AG10803 (cell line): ENCODE measurements at places on chromosomes 16 and 17.

DNA sequence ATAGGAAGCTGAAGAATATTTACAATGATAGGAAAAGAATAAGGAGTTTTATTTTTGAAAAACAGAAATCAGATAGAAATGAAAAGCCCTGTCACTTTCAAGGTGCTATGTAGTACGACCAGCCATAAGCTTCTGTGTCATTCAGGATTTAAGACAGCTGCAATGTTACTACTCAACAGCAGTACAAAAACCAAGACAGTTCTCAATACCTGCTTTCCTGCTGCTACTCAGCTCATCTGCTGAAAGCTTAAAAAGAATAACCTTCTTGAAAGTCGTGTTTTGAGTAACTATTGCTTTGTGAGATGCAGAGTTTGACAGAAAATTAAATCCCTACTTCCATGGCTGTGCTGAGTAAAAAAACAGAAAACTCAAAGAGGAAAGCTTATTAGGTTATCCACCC is 8.7 kb downstream of the GRB2 start:
- no peak for DNase-seq

DNA sequence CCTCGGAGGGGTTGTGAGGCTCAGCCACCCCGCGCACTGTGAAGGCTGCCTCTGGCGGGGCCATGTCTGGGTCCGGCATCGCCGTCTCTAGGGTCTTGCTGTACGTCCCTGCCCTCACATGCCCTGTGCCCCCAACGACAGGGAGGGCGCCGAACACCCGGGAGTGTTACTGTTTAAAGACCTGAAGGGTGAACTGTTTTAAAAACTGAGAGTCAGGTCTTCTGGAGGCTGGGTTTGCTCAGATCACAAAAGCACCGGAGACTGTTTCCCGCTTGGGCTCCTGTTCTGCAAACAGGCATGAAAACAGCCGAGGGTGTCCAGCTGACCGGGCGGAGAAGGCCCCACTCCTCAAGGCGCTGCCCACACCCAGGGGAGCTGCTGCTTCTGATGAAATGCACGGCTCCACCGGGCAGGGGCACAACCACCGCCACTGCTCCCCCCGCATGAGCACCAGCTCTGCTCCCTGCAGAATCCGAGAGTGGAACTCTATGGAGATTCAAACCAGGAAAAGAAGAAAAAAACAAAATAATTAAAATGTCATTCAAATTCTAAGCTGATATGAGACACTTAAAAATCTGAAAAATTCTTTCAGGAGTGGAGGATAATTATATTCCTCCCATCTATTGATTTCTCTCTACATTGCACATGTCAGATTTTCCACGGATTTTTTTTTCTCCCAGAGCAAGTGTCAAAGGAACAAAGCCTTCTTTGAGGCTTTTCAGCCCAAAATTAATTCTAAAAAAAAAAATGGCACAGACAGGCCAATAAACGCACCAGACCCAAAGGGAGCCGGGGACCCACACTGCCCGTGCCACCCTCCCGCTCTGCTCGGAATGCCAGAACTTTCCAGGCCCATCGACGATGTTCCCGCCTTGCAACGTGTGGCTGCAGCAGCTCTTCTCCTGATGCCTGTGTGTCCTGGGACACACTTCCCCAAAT is 74.3 kb downstream of the LMF1 start:
- DNase-seq: no peak

DNA sequence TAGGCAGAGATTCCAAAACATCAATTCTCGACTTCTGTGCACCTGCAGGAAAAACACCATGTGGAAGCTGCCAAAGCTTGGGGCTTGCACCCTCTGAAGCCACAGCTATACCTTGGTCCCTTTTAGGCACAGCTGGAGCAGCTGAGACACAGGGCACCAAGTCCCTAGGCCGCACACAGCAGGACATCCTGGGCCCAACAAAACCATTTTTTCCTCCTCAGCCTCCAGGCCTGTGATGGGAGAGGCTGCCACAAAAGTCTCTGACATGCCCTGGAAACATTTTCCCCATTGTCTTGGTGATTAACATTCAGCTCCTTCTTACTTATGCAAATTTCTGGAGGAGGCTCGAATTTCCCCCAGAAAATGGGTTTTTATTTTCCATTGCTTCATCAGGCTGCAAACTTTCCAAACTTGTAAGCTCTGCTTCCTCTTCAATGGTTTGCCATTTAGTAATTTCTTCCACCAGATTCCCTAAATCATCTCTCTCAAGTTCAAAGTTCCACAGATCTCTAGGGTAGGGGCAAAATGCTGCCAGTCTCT is 24.3 kb upstream of the COL1A1 start:
- DNase-seq: no peak

DNA sequence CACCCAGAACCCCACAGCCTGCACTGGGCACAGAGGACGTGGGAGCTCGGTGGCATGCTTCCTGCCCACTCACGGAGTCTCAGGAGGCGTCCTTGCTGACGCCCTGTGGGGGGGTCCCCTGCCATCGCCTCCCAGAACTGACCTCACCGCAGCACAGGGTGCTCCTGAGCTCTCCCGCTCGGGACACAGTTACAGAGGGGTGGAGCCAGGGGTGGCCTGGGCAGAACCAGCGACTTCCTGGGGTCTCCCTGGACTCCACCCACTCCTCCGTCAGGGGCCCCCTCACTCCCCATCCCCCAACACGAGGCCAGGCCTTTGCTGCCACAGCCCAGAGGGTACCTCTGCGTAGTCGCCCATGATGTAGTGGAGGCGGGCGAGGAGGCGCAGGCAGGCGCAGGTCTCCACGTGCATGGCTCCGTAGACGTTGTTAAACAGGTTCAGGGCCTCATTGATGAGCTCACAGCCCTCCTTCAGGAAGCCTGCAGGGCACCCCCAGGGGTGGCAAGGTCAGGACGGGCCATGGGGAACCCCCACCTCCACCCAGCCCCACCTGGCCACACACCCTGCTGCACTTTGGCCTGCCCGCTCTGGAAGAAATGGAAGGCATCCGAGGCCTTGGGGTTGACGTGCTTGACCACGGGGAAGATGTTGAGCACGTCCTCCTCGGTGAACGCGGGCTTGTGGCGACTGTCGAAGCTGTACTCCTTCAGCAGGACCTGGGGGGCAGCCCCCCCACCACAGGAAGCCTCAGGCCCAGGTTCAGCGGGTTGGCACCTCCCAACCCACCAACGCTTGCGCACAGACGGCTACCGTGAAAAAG is 17.8 kb downstream of the CLUH start:
- DNase-seq: no peak

- DNase-seq: peak; percentile 67
Observed at GRCh38 chr17:41710472-41711090, 1.6 kb upstream of the GAST start.

- DNase-seq: peak; percentile 42
Observed at GRCh38 chr16:27408012-27408601, 6.1 kb downstream of the IL21R start.

- no peak for DNase-seq
Observed at GRCh38 chr17:37506678-37507077, 17.0 kb downstream of the DUSP14 start.

DNA sequence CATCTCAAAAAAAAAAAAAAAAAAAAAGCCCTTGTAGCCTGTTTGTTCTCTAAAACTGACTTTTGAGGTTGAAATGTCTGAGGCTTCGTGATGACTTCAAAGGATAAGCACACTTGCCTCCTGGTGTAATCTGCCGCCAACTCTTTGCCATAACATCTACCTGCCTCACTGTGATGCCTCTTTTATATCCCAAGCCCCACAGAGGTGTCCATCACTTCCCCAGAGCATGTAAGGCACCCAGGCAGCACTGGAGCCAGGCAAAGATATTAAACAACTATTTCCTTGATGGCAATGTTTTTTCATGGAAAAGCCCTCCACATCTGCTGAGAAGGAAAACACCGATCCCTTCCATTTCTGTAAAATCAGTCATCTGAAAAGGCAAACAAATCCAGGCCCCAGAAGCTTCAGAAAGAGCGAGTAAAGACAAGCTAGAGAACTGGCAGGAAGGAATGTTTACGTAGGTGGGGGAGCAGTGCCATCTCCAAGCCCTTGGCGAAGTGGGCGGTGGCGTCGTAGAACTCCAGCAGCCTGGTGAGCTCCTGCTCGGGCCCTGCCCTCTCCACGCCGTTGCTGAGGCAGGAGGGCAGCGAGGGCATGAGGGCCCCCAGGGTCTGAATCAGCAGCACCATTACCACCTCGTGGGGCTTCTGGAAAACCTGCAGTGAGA is 28.6 kb downstream of the COG7 start:
- no peak for DNase-seq

GRCh38 chr17:70049801-70050591 is 25.0 kb upstream of the KCNJ16 start:
- peak; percentile 78 for DNase-seq

- peak; percentile 18 for DNase-seq
Observed at GRCh38 chr17:75110234-75110937, 617 bp downstream of the ARMC7 start.

GRCh38 chr16:78770353-78771091 is 671.1 kb downstream of the WWOX start:
- DNase-seq: peak; percentile 6

DNA sequence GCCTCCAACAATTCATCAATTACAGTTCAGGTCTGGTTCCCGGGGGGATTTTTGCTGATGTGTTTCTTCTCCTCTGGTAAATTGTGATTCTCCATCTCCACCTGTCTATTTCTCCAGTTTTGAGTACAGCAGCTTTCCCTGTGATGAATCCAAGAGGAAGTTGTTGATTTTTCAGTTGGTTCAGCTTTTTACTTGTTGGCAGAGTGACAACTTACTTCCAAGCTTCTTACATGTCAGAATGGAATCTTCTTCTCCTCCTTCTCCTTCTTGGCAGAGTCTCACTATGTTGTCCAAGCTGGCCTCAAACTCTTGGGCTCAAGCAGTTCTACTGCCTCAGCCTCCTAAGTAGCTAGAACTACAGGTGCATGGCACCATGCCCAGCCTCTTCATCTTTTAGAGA is 33.4 kb upstream of the TMEM92 start:
- DNase-seq: peak; percentile 89

DNA sequence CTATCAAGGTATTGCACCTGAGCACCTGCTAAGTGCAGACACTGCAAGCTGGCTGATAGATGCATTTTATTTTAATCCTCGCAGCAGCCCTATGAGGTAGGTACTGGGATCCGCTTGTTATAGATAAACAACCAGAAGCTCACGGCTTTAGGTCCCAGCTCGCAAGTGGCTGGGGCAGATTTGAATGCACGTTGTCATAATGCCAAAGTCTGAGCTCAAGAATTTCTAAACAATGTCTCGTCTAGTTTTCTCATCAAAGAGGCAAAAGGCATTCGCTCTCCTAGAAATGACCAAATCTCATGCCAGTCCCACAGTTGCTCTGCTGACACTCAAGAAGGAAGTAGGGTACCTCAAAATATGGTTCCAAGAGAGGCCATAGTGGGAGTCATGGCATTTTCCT is 20.5 kb downstream of the SOX9 start:
- DNase-seq: no peak

- DNase-seq: peak; percentile 84
Observed at GRCh38 chr16:85878875-85879274, 20.1 kb upstream of the IRF8 start.

DNA sequence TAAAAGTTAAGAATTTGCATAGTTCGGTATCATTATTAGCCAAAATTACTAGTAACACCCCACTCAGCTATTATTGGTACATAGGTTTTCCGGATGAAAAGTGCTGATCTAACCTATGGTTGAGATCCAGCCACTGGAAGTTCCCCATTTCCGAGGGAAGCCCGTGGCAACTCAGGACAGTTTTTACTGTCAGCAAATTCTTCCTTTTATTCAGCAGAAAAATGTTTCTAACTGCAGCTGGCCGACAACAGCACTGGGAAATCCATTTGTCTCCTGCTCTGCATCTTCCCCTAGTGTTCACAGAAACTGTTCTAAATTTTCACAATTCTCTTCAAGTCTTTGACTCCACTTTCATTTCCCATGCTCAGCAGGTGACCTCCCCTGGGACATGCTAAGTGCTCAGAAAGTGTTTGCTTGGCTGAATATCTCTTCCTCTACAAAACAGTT is 15.5 kb upstream of the MMD start:
- no peak for DNase-seq

DNA sequence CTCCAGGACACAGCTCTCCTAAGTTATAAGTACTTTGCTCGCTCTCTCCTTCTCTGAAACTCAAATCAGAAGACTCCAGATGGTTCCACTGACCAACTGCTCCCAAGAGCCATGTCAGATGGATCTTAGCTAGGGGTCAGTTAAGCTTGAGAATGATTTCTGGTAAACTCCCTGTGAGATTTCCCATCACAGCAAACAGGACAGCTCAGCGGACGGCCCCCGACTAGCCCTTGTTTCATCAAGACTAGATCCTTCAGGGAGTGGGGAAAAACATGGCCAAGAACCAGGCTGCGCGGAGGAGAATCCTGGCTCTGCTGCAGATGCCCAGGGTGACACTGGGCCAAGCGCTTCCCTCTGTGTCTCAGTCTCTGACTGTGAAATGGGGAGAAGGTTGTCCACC is 159.8 kb downstream of the C16orf78 start:
- no peak for DNase-seq

DNA sequence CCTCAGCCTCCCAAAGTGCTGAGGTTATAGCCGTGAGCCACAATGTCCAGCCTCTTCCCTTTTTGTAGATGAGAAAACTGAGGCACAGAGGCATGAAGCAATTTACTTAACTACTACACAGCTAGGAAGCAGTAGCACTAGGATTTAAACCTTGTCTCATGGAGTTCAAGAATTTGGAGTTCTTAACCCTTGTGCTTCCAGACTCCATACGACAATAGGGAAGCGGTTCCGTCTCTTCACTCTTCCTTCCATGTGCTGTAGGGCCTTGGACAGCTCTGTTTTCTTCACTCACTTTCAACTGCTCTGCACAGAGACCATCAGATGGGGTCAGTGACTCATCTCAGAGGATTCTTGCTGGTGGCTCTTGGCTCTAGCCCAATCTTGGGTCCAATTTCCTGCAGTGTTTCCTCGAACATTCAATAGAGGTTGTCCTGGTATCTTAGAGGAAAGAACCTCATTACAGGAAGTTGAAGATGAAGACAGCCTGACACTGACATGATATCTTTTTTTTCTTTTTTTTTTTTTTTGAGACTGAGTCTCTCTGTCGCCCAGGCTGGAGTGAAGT is 19.3 kb downstream of the ITGAL start:
- DNase-seq: peak; percentile 77

- peak; percentile 80 for DNase-seq
Observed at GRCh38 chr17:47935961-47936360, 5.4 kb upstream of the PNPO start.

DNA sequence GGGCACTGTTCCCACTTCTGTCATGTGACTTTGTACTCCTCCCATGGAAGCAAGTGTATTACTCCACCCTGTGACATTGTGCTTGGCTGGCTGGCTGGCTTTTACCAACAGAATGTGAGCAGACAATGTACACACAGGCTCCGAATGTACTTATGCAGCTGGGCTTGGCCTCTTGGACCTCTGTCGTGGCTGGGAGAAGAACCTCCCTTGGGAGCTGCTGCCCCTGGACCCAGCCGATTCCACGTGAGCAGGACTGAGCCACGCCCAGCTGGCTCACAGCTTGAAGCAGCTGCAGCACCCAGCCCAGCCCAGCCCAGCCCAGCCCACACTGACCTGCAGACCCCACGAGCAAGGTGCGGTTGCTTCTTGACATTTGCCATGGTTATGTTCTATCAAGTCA is 177.5 kb downstream of the RBFOX3 start:
- DNase-seq: no peak

DNA sequence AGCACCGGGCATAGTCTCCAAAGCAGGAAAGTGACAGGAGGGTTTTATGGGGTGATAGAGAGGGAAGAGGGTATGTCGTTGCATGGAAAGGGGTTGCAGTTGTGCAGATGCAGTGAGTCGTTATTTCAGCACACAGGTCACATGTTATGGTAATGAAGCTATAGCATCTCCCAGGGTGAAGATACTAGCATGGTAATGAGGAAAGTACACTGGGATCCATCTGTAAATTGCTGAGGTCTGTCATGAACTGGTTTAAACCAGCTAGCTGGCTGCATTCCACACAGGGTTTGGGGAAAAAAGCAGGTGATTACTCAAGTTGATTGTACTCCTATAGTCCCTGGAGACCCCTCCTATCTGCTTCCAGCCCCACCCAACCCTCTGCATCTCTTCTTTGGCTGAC is 11.7 kb downstream of the COX11 start:
- no peak for DNase-seq
